ENCODE measurements at places on chromosomes 16 and 17. TPM values are rescaled to one million over a fixed set of nuclear protein-coding genes. Genes with fewer than 3 reads are reported as not detected.

The OR1E1 gene
- total RNA-seq: not detected

The ITGA2B gene
- total RNA-seq: not detected

The B3GNT9 gene
- 5.5 TPM for total RNA-seq

The JPH3 gene
- total RNA-seq: 7.4 TPM

The TBC1D3D gene
- 0.29 TPM for total RNA-seq

The TNP2 gene
- not detected for total RNA-seq

The TMIGD1 gene
- total RNA-seq: not detected

The RASD1 gene
- total RNA-seq: not detected

DNA sequence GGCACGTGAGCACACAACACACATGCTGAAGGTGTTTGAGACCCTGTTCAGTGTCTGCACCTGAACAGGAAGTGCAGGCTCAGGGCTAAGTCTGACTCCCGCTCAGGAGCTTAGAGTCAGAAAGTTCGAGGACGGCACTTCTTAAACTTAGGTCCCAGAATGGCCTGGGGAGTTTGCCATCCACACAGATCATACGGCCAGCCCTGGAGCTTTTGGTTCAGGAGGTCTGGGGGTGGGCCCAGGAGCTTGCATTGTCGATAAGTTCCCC, 4.0 kb upstream of the CAMKK1 start:
- DNase-seq: no peak

- no peak for DNase-seq
Measured at GRCh38 chr16:74756203-74756602, 18.4 kb downstream of the FA2H start.

DNA sequence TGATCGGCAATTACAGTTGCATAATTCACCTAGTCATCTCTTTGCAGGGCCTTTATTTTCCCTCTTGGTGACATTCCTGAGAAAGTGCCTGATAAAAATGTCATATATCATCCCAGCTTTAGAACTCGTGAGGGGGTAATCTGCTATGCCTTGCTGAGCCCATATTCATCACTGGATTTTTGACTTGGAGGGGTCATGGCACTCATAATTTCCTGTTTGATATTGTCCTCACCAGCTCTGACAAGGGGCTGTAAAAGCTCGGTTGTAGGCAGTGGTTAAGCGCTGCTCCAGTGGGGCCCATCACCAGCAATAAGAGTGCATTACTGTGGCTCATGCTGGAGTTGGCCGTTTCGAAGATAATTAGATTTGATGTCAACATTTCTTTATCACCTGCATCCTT, 227.3 kb downstream of the IRX3 start:
- DNase-seq: no peak

- peak; percentile 64 for DNase-seq
Measured at GRCh38 chr16:4801962-4802658, at the start of gene ROGDI. Gene ROGDI (minus strand): TSS chr16:4802633. CDS start chr16:4802571, 62 bp downstream.

GRCh38 chr16:721765-722540, 1.0 kb downstream of the ANTKMT start:
- DNase-seq: no peak

- no peak for DNase-seq
Measured at GRCh38 chr17:75873587-75874322, 4.6 kb downstream of the TRIM47 start.

DNA sequence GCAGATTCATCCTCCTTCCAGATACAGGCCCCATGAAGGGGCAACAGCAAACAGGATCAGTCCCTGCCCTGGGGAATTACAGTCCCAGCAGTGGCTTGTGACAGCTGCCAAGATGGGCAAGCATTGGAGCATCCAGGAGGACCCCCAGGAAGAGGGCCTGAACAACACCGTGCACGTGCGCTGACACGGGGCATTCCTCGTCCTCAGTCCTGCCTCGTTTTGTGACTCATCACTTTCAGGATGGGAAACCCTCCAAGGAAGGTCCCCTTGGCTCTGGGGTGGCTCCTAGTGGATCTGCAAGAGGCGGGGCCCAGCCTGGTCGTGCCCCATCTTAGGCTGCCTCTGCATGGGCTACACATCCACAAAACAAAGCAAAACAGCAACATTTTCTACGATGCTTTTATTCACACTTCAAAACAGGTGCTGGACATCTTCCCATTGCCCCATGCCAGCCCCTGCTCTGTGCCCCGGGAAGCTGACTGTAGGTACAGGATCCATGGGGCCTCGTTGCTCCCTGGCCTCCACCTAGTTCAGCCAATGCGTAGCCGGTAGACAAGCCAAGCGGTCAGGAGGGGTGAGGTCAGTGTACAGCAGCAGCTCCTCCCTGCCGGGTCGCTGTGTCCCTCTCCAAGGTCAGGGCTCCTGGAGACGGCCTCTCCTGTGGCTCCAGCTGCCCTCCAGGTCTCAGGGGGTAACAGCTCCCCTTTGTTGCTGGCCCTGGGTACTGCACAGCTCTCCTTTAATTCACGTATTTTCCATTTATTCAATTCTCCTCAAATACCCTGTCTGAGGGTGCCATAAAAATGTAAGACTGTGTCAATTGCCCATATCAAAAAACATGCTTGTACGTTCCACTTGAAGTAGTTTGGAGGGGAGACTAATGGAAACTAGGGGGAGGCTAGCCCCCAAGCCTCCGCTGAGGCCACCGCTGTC, 32.2 kb downstream of the ACTG1 start:
- peak; percentile 89 for DNase-seq

GRCh38 chr17:47649972-47650524, 329 bp downstream of the KPNB1 start:
- no peak for DNase-seq

DNA sequence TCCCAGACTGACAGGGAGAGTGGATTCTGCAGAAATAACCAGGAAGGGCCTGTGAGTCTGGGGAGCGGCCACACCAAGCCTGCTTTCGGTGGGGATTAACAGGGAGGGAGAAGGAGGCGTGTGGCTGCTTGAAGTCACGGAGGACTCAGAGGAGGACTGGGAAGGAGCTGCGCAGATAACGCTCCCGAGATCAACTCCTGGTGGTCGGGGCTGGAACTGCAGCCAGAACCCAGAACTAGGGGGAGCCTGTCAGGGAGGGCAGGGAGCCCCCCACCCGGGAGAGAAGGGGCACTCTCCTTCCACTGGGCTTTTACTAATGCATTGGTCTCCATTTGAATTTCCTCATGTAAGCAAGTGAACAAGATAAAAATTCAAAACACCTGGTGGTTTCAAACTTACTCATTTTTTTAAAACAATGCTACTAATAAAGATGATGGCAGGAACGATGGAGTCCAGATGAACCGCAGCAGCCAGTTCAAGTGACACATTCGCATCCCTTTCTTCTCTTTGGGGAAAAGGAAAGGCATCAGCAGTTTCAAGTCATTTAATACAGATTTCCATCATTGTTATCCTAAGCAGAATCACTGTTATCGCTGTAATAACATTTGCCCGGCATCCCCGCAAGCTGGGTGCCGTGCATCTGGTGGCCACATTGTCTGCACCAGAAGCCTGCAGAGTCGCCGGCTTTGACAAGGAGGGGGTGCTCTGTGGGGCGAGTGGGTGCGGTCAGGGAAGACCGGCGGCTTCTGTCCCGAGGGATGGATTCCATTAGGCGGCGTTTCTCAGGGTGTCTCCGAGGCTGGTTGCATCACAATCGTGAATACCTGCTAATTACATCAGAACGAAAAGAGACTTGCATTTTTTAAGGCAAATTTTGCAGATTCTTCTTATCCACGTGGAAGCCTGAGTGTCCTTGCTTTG, 183.0 kb downstream of the FOXL1 start:
- DNase-seq: peak; percentile 72

GRCh38 chr16:68400083-68400923, 48.0 kb downstream of the SMPD3 start:
- no peak for DNase-seq

DNA sequence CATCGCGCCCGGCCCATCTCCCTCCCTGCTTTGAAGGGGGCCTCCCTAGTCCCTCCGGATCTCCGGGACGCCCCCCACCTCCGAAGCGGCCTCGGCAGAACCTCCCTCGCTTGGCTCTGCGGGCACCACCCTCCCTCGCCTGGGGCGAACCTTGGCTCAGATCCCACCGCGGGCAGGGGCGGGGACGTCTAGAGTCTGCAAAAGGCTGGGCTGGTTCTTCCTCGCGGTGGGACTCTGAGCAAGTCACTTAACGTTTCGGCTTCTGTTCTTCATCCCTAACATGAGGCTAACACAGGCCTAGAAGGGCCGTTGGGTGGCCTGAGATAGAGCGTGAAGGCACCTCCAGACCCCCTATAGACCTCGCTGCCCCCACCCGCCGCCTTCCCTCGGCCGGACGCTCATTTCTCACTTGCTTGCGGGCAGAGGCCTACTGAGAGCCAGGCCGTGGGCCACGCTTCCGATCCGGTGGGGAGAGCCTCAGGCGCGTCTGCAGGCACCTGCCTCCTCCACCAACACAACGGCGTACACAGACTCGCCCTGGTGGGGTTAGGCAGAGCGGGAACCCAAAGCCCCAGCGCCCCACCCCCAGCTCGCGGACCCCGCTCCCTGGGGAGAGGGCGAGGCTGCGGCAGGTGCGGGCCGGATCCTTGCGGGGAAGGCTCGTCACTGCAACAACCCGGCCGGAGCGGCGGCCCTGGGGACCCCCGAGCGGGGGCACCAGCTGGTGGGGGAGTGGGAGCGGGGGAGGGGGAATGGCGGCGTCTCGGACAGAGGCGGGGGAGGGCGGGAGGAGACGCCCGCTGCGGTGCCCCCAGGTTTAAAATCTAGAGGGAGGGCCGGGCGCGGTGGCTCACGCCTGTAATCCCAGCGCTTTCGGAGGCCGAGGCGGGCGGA, 5.4 kb downstream of the MYO1C start:
- DNase-seq: peak; percentile 61

GRCh38 chr17:42651392-42651791, 7.7 kb upstream of the TUBG2 start:
- no peak for DNase-seq

- no peak for DNase-seq
Measured at GRCh38 chr16:72569677-72570076, 397.7 kb upstream of the PMFBP1 start.

DNA sequence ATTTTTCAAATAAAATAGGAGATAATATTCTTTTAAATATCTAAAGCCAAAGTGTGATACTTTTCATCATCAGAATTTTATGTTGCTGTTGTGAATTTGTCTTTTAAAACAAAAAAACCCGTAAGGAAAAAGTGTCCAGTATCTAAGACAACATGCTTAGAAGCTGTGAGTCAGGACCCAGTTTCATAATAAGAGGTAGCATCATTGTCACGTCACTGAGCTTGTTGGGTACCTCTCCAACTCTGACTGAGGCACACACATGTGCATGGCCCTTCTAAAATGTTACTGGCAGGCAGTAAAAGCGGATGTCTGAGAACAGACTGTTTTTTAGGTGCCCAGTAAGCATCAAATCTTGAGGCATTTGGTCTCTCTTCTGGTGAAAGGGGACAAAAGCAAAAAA, 2.5 kb downstream of the CIAPIN1 start:
- no peak for DNase-seq

GRCh38 chr17:79047291-79047920, 23.4 kb downstream of the C1QTNF1 start:
- no peak for DNase-seq

- DNase-seq: no peak
Measured at GRCh38 chr17:44174427-44174826, 3.9 kb downstream of the ASB16 start.

GRCh38 chr17:386141-386876, 33.7 kb upstream of the RPH3AL start:
- DNase-seq: peak; percentile 71

DNA sequence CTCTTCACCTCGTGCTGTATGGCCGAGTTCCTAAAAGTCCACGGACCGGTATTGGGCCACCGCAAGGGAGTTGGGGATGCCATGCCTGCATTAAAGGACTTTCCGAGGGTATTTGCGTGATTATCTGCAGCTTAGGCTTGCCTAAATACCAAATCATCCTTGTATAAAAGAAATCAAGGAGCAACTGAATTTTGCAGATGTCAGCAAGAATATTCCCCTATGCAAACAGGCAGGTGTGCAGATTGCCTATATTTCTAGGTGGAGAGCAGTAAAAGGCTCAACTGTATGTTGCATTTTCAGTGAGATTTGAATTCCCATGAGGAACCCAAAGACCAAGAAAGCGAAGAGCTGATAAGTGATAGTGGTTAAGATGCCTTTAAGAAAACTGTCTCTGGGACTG, 452.3 kb downstream of the CDH11 start:
- no peak for DNase-seq

Data from Daoy (cell line).